ENCODE measurements at places on chromosomes 5 and 9.

DNA sequence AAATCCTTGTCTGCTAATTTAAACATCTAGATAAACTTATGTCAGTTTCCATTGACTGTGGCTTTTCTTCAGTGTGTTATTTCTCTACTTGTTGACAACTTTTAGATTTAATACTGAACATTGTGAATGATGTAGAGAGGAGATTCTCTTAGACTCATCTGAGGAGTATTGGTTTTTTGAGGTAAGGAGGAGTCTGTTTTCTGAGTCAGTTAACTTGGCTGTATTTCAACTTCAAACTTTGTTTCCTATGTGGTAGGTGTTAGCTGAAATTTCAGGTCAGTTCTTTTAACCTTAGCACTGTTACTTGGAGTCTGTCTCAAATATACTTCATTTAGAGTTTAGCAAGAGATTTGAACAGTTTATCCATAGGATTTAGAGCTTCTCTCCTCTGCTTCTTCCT lies 67.9 kb downstream of the XRCC4 start:
- no peaks in the 10 kb centered on the region for H3K27me3 ChIP-seq
- H3K27ac ChIP-seq: no peak overlapping the region
- H3K36me3 ChIP-seq: no peaks in the 10 kb centered on the region
- no peak overlapping the region for H3K4me3 ChIP-seq
- H3K4me1 ChIP-seq: peaks cover 12% of the 10 kb centered on the region

DNA sequence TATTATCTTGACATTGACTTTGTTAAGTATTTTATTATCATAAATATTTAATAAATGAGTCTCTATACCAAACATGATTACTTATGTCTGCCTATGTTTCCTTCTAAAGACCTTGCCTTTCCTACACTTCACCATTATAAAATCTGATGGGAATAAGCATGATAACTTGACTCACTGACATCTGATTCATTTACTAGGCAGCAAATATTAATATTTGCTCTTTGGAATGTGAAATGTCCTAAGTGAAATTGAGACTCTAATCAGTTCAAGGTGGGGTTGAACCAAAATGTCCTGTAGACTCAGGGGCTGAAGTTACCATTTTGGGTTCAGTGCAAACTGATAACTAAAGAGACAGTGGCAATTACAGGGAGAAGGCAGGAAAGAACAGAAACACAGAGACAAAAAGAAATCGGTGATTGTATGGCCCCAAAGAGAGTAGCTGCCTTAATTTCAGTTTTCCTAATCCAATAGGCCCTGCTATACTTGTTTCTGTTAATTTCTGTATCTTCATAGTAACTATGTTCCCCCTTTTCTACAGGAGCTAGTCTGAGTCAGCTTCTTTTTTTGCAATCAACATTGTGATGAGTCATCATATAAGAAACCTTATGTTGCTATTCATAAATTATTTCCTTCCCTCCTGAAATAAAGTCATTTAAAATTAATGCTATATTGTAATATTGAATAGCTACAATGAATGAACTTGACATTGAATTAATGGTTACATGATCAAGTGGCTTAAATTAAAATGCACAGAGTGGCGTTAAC lies 296.8 kb downstream of the PDE4D start:
- peaks cover 3% of the 10 kb centered on the region for H3K4me1 ChIP-seq
- H3K36me3 ChIP-seq: no peaks in the 10 kb centered on the region
- H3K27me3 ChIP-seq: no peaks in the 10 kb centered on the region
- no peak for DNase-seq
- H3K4me3 ChIP-seq: no peak overlapping the region
- no peak overlapping the region for H3K27ac ChIP-seq

GRCh38 chr9:10104774-10105173 lies 508.0 kb downstream of the PTPRD start:
- DNase-seq: no peak
- no peaks in the 10 kb centered on the region for H3K27me3 ChIP-seq
- no peak overlapping the region for H3K4me3 ChIP-seq
- H3K36me3 ChIP-seq: no peaks in the 10 kb centered on the region
- H3K4me1 ChIP-seq: no peaks in the 10 kb centered on the region
- H3K27ac ChIP-seq: no peak overlapping the region

GRCh38 chr9:72041775-72042194 lies 18.6 kb downstream of the C9orf57 start:
- DNase-seq: no peak
- no peak overlapping the region for H3K4me3 ChIP-seq
- no peaks in the 10 kb centered on the region for H3K27me3 ChIP-seq
- no peaks in the 10 kb centered on the region for H3K36me3 ChIP-seq
- H3K27ac ChIP-seq: no peak overlapping the region

DNA sequence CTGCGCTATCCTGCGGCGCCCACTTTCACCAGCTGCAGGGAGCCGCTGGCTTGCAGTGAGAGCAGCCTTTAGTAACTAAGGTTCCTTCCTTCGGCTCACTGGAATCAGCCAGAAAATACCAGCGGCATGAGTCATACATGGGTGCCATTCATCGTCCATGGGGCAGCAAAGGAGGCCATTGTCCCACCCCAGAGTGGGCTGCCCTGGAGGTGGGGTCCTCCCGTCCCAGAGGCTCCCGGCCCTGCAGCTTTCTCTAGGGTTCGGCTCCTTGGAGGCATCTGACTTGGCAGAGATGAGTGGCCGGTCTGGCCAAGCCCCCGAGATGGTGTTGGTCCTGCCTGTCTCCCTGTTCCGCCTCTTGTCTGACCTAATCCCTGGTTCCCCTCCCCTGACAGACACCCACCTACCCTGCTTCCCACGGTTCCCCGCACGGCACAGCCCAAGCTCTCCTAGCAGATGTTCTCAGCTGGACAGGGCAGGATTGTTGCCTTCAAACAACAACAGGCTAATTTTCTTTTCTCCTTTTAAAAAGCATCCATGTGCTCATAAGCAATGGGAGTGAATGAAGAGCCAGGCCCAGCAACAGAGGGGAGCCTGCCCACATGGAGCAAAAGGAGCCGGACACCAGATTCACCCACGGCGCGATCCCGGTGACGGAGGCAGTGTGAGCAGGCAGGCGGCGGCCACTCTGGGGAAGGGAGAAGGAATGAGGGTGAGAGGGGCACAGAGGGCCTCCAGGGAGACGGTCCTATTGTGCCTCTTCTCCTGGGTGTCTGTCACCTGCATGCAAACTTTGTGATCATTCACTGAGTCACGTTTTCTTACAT lies 97.0 kb upstream of the COL5A1 start:
- no peaks in the 10 kb centered on the region for H3K27me3 ChIP-seq
- H3K27ac ChIP-seq: peak overlapping the region; percentile 49
- peak overlapping the region; percentile 22 for H3K4me3 ChIP-seq
- peak; percentile 30 for DNase-seq
- H3K36me3 ChIP-seq: no peaks in the 10 kb centered on the region

Data from thoracic aorta (tissue), 2 donors.